ENCODE measurements at places on chromosomes 5 and 9. TPM values are rescaled to one million over a fixed set of nuclear protein-coding genes. Genes with fewer than 3 reads are reported as not detected.

DNA sequence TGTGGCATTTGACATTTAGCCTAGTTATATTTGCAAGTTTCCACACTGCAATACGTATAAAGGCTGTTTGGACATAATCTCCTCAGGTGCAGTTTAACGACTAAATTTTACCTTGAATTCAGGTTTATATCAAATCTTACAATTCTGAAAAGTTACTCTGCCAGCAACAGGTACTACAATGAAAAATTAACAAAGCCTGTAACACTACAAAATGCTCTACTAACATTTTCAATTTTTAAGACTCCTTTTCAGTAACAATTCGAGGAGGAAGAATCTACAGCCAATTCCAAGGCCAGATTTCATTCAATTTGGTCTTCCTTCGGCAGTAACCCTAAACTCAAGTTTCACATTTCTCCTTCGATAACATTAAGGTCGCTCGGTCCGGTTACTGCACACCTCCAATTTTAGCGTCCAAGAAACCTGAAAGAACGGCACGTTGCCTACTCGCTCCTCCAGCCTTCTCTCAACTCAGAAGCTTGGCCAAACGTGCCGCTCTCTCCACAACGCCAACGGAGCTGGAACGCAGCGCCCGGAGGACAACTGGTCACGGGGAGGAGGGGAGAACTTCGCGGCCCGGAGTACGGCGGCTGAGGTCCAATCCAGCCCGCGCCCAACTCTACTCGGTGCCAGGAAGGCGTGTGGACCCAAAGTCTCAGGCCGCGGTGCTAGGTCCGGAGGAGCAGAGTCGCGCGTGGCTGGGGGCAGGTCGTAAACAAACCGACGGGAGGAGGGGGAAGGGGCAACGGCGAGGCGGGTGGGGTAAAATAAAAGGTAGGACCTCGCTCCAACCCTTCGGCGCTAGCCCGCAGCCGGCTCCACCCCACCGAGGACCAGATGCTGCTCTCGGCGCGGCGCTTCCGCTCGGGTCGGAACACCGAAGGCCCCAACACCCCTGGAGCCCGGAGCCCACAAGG is 681 bp downstream of the FNIP1 start:
- DNase-seq, result peak; percentile 65

DNA sequence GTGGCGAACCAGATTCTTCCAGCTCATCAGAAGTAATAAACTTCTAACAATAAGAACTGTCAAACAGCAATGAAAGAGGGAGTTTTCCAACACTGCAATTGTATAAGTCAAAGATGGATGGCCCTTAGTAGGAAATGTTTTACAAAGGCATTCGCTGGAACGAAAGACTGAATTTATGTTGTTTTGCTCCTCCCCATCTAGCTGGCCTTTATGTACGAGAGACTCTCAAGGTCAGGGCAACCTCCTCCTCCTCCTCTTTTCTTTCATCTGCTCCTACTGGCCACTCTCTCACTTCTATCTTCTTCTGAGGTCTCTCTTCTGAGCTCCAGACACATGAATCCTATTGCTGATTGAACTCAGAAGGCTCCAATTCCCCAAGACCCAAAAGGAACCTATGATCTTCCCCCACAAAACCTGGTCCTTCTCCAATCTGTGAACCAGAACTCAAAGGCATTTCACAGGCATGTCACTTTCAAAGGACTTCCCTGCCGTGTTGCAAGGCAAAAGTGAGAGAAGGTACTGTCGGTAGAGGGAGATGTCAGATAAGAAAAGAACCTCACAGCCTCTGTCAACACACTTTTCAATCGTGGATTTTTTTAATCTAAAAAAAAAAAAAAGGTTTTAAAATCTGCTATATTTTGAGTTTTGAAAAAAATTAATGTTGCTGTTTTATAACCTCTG is 28.5 kb upstream of the PUM3 start:
- no peak for DNase-seq

- DNase-seq, result no peak
Observed at GRCh38 chr5:171747061-171747859, 38.4 kb upstream of the SMIM23 start.

The SH2D3C gene
- polyA plus RNA-seq, result 218 TPM

GRCh38 chr9:561427-561826 is 280.1 kb upstream of the DMRT1 start:
- DNase-seq, result no peak

DNA sequence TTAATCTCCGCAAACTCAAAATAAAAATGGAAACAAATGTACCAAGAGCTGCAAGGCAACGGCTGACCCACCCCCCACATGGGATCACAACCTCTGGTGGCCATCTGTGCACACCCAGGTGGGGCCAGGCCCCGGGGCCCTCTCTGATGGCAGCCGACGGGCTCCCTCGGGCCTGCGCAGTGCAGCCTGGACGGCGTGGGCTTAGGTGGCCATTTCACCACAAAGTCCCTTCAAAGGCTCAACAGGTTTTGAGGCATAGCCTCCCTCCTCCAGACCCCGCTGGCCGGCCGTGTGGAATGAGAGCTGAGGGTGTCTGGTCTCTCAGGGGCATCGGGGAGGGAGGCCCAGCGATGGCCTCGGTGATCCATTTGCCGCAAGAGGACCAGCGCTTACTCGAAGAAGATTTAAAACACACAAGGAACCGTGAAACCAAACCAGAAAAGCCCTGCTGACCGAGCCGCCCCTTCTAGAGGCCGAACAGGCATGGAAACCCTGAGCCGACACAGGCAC is 42.7 kb upstream of the CEP72 start:
- DNase-seq, result no peak

GRCh38 chr5:164809821-164810220 is 1304.4 kb downstream of the MAT2B start:
- no peak for DNase-seq

DNA sequence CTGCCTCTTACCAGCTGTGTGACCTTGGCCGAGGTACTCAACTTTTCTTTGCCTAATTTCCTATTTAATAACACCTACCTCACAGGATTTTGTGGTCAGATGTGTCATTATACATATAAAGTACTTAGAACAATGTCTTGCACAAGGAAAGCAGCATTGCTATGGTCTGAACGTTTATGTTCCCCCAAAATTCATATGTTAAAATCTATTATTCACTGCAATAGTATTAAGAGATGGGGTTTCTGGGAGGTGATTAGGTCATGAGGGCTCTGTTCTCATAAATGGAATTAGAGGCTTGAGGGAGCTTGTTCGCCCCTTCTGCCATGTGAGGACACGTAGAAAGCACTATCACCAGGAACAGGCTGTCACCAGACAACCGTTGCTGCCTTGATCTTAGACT is 10.9 kb upstream of the RNF145 start:
- no peak for DNase-seq

- DNase-seq, result peak; percentile 53
Observed at GRCh38 chr9:129932303-129933151, 97.3 kb downstream of the USP20 start.

The DBH gene
- polyA plus RNA-seq, result not detected

All from endothelial cell of umbilical vein (primary cell).